Immature natural killer cell (primary cell): ENCODE measurements at places on chromosomes 2 and 18.

DNA sequence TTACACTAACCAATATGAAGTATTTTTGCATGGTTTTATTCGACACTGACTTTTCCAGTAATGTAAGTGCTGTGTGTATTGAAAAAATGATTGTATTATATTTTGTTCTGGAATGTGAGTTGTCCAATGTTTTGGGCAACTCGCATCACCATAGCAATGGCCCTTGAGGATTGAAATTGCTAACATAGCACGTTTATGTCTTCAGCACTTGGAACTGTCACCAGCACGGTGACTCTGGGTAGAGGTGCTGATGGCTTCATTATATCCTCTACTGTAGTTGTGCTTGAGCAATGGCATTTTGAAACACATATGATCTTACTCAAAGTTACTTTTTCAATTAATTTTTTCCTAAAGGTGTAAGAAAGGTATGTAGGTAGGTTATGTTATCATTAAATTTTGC, 271.5 kb downstream of the ACTR3 start:
- no peak for DNase-seq

GRCh38 chr2:98378901-98379300, 32.6 kb downstream of the CNGA3 start:
- no peak for DNase-seq

DNA sequence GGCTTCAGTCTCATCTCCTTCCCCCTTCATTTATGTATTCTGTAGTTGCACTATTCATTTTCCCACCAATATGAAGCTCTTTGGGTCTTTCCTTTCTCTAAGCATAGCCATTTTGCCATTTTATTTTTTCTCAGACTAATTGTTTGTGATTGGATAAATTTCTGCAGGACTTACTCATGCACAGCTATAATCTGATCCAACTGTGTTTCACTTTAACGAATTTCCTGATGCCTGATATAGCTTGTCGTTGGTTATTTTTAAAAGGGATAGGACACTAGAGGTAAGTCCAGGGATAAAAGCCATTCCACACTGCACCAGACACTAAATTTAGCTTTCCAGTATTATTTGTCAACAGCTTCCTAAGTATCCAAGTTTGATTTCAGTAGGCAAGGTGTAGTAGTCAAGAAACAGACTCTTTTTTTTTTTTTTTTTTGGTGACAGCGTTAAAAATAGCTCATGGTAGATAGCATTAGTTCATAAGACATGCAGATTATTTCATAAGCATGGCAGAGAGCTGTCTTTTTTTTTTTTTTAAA, 17.4 kb downstream of the ASB18 start:
- no peak for DNase-seq

- DNase-seq: no peak
Measured at GRCh38 chr2:106833256-106833655, 52.7 kb downstream of the ST6GAL2 start.

DNA sequence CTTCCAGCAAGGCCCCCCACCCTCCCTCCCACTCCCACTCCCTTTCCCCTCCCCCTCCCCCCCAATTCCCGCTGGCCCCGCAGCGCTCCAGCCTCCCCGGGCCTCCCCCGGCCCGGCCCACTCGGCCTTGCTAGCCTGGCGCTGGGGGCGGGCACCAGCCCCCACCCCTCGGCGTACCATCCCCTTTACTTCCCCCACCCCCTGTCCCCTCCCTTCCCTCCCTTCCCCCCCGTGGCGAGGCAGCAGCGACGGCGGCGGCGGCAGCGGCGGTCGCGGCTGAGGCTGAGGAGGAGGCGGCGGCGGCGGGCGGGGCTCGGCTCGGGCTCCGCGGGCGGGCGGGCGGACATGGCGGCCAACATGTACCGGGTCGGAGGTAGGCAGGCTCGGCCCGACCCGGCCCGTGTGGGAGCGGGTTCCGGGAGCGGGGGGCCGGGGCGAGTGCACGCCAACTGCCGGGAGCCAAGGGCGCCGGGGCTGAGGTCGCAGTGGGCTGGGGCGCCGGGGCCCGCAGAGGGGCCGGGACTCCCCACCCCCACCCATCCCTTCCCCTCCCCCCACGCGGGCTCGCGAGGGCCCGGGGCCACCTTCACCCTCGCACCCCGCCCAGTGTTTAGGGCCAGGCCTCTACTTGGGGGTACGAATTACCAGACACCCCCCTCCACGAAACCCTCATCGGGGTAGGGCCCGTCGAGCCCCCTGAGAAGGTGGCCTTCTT, at the start of gene MTA3:
TSS of gene MTA3 (plus strand) at position 232 of the 715 bp plus-strand sequence. CDS start at position 346, 114 bp downstream.
- DNase-seq: peak; percentile 56

GRCh38 chr18:77132369-77133050, at the start of gene MBP:
Gene MBP, minus strand, starts transcription at chr18:77132783. Its CDS starts 27,522 bp downstream, at chr18:77105261.
- DNase-seq: peak; percentile 64

GRCh38 chr18:11859903-11860407, 8.7 kb downstream of the CHMP1B start:
- no peak for DNase-seq

DNA sequence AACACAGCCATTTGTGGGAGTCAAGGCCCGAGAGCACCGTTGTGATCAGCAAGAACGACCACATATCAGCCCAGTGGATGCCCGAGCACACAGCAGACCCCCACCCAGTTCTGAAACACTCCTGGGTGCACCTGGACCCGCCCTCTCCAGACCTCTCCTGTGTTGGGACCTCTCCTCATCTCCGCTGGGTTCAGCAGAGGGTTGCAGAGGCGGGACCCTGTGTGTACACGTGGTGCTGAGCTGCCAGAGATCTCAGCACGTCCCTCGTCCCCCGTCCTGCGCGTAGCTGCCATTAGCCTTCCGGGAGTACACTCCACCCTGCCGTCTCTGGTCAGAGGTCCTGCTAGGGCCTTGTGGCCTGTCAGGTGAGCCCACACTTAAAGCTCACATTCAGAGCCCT, 51.7 kb downstream of the ADI1 start:
- no peak for DNase-seq

DNA sequence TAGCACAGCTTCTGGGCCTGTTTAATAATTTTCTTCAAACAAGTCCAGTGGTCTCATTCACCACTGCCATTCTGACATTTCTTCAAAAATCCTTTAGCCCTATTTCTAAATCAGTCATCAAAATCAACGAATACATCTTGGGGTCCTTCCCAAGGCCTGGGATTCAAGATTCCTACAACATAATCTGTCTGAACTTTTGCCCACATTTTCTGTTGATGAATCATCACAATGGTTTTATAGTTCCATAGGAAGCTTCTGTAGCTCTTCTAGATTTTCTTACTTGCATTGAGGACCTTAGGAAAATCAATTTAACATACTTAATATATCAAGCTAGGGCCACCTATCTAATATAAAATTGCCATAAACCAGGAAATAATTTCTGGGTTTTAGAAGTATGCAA, 811.8 kb upstream of the ACVR2A start:
- DNase-seq: no peak

DNA sequence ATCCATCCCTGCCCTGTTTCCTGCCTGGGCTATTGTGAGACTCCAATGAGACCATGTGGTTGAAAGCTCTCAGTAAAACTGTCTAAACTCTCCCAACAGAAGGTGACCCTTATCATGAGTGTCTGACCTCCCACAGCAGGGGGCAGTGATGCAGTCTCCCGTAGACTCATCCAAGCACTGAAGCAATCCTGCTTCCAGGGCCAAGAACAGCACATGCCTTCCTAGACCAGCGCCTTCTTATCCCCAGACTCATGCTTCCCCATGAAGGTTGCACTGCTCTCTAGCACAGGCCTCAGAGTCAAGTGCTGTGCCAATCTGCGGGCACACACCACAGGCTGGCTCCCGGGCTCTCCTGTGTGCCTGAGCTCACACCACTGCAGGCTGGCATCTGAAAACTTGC, 112.3 kb downstream of the TNS1 start:
- no peak for DNase-seq

DNA sequence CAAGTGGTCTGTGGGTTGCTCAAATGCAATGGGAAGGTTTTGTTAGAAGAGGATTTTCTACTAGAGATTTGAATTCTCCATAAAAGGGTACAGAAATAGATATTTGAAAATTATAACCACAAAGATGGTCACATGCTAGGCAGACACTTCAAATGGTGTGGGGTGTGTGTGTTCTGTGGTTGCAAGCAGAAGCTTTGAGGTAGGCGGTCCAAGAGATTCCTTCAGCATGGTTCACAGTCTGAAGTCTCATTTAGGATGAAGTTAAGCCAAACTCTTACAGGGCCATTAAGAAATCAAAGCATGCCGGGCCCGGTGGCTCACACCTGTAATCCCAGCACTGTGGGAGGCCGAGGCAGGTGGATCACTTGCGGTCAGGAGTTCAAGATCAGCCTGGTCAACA, 38.3 kb upstream of the RMDN2 start:
- DNase-seq: no peak

DNA sequence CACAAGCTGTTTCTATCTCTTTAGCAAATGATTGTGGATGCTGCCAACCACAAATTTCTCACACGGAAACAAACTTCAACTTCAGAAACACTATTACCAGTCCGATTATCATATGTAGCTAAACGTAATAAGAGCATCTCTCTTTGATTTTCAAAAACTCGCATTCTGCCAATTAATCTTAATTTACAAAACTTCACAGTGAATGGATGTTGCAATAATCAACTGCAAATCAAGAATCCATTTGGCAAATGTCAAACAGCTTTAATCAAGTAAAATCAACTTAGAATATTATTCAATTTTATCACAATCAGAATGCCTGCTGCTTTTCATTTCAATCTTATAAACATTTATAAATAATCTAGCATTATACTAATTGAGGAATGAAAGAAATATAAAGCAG, 54.2 kb downstream of the DTNB start:
- DNase-seq: no peak

DNA sequence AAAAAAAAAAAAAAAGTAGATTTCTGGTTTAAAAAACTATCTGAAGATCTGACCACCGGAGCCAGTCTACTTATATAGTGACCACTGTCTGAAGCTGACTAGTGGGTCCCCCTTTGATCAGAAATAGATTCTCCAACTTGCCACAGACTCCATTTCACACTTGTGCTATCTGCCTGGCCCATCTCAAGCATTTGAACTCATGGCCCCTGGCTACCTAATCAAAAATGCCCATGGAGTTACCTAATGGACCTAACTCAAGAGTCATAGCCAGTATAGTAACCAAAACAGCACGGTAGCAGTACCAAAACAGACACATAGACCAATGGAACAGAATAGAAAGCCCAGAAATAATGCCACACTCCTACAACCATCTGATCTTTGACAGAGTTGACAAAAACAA, 17.0 kb upstream of the ATL2 start:
- no peak for DNase-seq

- no peak for DNase-seq
Measured at GRCh38 chr2:240149943-240150784, 9.7 kb upstream of the OTOS start.

DNA sequence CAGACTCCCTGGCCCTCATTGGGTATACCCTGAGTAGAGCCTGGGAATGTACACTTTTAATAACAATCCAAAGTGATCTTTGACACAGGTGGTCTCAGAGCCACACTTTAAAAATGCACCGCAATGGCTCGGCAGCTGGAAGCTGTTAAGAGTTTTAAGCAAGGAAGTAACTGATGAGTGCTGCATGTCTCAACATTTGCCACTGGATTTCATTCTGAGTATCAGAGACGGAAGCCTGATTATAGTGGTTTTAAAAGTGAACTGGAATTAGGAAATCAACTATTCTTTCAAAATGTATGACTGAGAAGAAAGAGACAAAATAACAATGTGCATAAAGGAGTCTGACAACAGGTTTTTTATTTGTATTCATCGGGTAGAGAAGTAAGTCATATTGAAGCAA, 7.5 kb downstream of the MBOAT2 start:
- no peak for DNase-seq
